Stimulated activated CD8-positive, alpha-beta memory T cell treated with anti-CD3 and anti-CD28 coated beads, Interleukin-15, amount 100 ng/mL, for 4 hours (primary cell): ENCODE measurements at places on chromosomes 1 and 21.

DNA sequence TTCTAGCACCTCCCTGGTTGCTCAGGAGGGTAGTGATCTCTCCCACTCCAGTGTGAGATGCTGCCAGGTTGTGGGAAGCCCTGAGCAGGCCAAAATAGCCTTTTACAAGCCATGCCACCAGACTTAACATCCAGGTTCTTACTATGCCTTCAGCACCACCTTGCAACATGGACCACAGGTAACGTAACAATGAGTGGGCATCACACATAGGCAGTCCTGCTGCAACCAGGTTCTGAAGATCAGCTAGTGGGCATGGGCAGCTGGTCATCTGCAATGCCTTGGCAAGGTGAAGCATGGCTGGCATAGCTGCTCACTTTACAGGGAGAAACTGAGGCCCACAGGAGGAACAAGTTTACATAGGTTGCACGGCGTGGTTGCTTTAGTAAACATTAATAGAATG, 40.7 kb downstream of the DHCR24 start:
- DNase-seq = no peak

DNA sequence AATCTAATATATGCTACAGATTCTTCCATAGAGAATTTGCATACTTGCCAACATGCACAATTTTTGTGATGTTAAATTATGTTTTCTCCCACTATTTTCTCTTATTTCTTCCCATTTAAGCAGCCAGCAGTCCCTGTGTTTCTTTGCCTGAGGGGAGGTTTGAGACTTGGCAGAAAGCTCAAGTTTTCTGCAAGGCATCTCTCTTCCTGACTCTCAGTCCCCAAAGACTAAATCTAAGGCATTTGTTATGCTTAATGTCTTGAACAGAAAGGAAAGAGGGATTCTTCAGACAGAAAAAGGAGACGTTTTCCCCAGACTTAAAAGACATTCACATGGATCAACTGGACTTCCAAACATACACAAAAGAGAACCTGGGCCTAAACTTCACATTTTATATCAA, 354.4 kb downstream of the RYR2 start:
- no peak for DNase-seq

DNA sequence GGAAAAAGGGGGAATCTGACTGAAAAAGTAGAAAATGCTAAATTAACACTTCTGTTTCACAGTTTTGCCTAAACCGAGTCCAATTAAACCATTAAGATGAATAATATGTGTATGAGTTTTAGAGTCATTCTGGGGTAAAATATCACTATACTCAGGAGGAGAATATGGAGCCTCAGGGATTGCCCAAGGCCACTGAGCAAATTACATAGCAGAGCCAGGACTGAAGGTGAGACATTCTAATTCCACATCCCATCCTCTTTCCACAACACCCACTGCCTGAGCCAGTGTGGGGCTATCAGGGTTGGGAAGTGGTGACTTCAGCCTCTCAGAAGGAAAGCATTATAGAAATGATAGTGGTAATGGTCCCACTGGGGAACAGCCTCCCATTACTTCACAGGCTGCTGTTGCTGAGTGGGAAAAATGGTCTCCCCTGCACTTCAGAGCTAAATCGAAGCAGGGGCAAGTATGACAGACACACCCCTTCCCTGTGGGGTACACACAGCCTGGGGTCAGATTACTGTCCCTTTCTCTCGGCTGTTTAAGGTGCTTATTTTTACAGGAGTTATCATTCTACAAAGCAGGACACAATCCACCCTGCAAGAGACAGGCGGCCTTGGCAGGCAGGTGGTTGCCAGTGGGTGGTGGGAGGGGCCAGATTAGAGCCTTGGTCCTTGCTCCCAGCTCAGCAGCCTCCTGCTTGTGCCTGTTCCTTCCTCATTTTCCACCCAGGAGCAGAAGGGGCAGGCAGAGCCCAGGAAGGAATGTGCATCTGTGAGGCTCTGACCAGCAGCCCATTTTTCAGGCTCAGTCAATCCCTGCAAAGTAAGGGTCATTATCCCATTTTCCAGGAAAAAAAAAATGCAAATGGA, 9.5 kb upstream of the BCAR3 start:
- DNase-seq = no peak

GRCh38 chr1:168304865-168305264, 24.2 kb downstream of the TBX19 start:
- no peak for DNase-seq

DNA sequence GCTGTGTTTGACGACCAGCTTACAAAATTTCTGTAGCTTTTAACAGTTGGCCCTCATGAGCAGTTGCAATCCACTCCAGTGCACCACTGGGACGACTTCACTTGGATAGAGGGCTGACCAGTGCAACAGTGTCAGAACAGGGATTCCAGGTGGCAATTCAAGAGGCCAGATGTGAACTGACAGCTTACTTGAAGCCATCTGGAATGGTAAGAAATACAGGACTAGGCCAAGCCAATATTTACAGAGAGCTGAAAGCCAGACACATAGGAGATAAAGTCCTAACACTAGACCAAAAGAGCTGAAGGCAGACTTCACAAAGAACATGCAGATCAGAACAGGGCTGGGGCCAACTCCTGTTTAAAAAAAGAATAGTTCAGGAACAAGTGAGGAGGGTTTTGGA, 93.5 kb upstream of the NFIA start:
- DNase-seq = no peak

- no peak for DNase-seq
Observed at GRCh38 chr1:118100686-118101514, 84.1 kb downstream of the SPAG17 start.

- no peak for DNase-seq
Observed at GRCh38 chr1:11731691-11732283, 4.1 kb upstream of the AGTRAP start.

- no peak for DNase-seq
Observed at GRCh38 chr1:206666954-206667665, 17.6 kb upstream of the MAPKAPK2 start.

- DNase-seq = no peak
Observed at GRCh38 chr21:34235514-34235913, 128.3 kb upstream of the KCNE2 start.

- DNase-seq = no peak
Observed at GRCh38 chr1:200951016-200951415, 56.3 kb downstream of the INAVA start.

- DNase-seq = no peak
Observed at GRCh38 chr21:41681348-41681801, 85.5 kb downstream of the RIPK4 start.

GRCh38 chr1:232608427-232608826, 21.5 kb downstream of the SIPA1L2 start:
- DNase-seq = no peak

GRCh38 chr1:164443836-164444235, 115.1 kb upstream of the PBX1 start:
- DNase-seq = no peak

- peak; percentile 34 for DNase-seq
Observed at GRCh38 chr21:33975548-33976081, 60.0 kb upstream of the ATP5PO start.

GRCh38 chr1:233340966-233341516, 13.5 kb downstream of the MAP3K21 start:
- DNase-seq = no peak

DNA sequence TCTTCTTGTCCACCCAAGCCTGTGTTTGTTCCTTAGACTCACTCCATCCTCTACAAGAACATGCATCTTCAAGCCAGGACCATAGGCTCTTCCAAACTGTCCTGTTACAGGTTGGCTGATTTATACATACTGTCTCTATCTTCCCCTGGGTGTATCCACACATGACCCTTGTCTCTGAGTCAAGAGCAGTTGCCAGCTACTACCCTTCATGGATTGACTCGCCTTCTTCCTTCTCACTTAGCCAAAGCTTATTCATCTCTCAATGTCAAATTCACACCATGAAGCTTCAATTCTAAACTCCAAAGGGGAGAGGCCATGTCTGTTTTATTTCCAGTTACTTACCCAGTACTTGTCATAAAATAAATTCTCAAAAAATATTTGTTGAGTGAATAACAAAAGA, 64.1 kb upstream of the CACHD1 start:
- no peak for DNase-seq

DNA sequence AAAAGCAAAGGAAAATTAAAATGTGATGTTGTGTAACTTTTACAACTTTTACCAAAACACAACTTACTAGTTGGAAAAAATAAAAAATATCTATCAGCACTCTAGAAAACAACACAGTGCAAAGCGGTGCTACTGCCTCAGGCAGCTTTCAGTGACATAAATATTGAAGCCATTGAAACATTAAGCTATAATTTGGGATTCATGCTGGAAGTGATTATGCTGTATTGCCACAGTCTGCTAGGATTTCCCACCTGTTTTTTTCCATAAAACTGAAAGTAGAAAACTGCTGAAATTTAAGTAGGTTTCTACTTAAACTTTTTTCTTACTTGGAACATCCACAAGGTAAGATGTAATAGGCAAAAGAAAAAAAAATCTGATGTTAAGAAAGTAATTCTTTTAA, 674.4 kb downstream of the KCNT2 start:
- DNase-seq = no peak

GRCh38 chr1:115400426-115400825, 62.4 kb upstream of the NGF start:
- DNase-seq = no peak

GRCh38 chr1:220249522-220249921, 22.7 kb downstream of the RAB3GAP2 start:
- no peak for DNase-seq

GRCh38 chr1:30635391-30635975, 87.9 kb downstream of the MATN1 start:
- no peak for DNase-seq

DNA sequence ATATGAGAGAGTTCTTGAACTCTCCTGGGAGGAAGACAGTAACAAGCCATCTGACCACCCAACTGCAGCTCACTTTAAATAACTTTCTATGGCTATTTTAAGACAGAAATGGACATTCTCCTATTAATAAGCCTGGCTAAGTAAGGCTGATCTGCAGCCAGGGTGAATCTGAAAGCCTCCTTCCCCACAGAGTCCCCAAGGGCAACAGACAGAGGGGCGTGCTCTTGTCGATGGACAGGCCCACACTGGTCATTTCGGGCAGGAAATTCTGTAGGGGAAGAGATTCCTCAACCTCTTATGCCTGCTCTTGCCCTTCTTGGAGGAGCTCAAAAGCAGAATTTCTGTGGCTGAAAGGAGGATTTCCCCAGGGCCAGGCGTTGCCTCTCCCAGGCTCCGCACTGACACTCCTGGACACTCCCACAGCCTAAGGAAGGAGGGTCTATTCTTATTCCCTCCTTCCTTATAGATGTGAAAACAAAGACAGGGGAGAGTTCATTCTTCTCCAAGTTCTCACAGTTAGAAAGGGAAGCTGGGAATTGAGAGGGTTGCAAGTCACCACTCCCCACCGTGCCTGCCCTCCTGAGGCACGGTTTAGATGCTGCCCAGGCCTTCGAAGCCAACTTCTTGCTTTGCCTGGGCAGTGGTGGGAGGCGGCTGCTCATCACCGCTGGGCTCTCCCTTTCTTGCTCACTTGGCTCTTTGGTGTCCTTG, 17.9 kb upstream of the KANK4 start:
- no peak for DNase-seq

- no peak for DNase-seq
Observed at GRCh38 chr1:73998348-73998959, 199.5 kb downstream of the LRRIQ3 start.

DNA sequence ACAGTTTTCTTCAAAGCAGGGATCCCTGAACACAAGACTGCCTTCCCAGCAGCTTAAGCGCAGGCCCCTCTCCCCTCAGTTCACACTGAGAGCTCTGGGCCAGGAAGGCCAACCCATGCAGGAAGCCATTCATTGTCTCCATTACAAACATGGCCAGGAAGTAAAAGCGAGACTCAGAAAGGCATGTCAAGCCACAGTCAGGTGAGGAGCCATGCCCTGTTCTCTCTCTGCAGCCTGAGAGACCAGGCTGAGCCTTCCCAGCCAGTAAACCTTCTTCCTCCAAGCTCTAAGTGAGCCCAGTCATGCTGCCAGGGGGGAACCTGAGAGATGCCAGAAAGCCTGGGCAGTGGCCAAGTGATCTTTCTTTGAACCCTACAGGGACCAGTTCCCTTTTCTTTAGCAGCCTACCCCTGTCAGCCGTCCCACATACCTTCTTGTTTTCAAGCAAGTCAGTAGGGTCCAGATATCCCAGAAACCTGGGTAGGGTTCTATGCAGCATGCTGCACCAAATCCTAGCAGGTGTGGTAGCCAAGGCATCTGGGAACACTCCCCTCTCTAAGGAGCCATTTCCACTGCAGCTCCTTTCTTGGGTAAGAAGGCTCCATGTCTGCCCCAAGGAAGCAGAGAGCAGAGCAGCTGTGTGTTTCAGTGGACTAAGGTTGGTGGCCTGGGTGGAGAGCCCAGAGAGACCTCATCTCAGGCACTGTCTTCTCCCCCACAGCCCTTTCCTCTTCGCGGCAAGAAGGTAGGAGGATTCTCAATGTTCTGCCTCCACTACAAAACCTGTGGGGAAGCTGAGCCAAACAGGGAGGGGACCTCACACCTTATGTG, 977 bp downstream of the TRAF3IP3 start:
- no peak for DNase-seq

DNA sequence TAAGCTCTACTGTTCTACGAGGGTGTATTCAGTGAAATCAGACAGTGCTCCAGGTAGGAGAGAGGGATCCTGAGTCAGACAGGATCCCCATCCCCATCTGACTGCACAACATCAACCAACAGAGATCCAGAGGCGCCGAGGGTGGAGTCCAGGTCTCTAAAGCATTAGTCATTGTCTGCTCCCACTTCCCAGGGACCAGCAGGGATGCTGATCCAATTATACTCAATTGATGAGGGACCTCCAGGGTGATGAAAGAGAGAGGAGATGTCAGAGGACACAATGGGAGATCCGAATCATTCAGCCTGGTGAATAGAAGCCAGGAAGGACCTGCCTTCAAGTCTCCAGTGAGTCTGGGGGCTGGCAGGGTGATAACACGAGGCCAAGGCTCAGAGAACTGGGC, 39.5 kb upstream of the STMN1 start:
- no peak for DNase-seq

DNA sequence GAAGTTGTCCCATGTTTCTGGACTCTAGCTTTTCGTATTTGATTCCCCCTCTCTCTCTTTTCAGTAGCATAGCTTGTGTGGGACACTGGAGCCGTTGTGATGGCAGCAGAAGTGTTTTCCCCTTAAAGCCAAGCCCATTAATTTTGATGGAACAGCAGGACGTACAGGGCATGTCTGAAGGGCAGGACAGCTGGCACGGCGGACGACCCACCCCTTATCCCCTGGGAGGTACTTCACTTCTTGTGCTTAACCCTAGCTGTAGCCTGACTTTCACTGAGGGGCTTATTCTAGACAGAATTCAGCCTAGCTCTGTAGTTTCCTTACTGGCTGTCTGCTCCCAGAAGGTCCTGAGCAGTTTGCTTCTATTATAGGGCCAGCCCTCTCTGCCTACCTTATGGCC, 8.6 kb upstream of the PPFIA4 start:
- DNase-seq = no peak

- DNase-seq = no peak
Observed at GRCh38 chr1:206012086-206012859, 9.1 kb upstream of the RAB7B start.
